Activated CD4-positive, alpha-beta T cell treated with anti-CD3 and anti-CD28 coated beads, Interleukin-2, amount 10 ng/mL, durations not matched to agents 7 days and 5 days (primary cell): ENCODE measurements at places on chromosomes 13 and 19. TPM values are rescaled to one million over a fixed set of nuclear protein-coding genes. Genes with fewer than 3 reads are reported as not detected.

The PRRG2 gene
- 1.1 TPM for total RNA-seq

The COG6 gene
- 26.5 TPM for total RNA-seq

DNA sequence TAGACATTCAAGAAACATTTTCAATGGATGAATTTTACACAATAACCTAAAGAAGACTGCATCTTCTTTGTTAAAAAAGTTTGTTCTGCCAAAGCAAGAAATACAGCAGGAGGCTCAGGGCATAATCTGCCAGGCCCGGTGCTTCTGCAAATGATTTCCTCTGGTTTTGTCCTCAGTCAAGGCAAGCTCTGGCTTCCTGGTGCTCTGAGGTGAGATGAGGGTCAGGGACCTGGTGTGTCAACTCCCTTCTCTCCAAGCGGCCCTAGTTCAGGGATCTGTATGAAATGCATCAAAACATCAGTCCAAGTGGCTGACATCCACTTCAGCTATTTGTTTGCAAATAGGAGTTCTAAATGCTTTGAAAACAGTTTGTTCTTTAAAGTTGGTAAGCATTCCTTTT is 31.6 kb downstream of the LACC1 start:
- peaks cover 15% of the 10 kb centered on the region for H3K27me3 ChIP-seq
- no peak for DNase-seq
- H3K36me3 ChIP-seq: no peaks in the 10 kb centered on the region
- H3K4me3 ChIP-seq: no peak overlapping the region
- H3K27ac ChIP-seq: no peak overlapping the region
- H3K4me1 ChIP-seq: no peaks in the 10 kb centered on the region

DNA sequence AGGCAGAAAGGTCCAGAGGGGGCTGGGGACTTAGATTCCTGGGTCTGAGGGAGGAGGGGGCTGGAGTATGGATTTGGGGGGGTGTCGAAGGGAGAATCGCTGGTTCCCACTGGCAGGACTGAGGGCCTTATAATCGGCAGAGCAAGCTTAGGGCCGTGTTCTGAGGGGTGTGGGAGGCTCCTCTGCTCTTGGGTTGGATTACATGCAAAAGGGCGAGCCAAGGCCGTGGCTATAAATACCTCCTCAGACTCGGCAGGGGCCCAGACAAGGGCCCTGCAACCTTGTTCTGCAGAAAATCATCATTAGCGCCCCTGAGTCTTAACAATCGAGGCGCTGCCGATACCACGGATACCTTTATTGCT is 707 bp upstream of the MAMSTR start:
- peak overlapping the region; percentile 98 for H3K27ac ChIP-seq
- H3K4me3 ChIP-seq: peak overlapping the region; percentile 88
- no peak for DNase-seq
- H3K4me1 ChIP-seq: peaks cover 28% of the 10 kb centered on the region

DNA sequence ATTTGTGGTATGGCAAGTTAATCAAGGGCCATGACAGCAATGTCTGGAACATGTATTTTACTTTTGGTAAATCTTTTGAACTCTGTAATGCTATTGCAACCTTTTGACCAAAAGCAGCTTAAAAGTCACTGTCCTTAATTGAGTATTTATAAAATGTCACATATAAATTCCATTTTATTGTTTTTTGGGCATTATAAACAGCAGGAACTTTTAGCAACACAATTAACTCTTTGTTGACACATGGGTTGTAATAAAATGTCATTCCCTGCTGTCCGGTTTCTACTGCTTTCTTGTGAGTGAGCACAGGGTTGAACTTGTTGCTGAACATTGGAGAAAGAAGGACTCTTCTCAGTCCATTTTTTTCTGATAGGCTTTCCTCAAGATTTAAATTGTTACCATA is 1923.1 kb downstream of the PCDH9 start:
- no peaks in the 10 kb centered on the region for H3K4me1 ChIP-seq
- H3K27me3 ChIP-seq: no peaks in the 10 kb centered on the region
- no peak for DNase-seq
- no peak overlapping the region for H3K4me3 ChIP-seq
- no peaks in the 10 kb centered on the region for H3K36me3 ChIP-seq
